Pons (tissue), 1 donor: ENCODE measurements at places on chromosomes 5 and 9.

GRCh38 chr5:111271885-111272284 is 47.7 kb downstream of the CAMK4 start:
- no peak for DNase-seq

GRCh38 chr5:137923856-137924255 is 34.6 kb downstream of the PKD2L2 start:
- peak; percentile 79 for DNase-seq

GRCh38 chr9:109475526-109475925 is 22.6 kb downstream of the PTPN3 start:
- DNase-seq: no peak

DNA sequence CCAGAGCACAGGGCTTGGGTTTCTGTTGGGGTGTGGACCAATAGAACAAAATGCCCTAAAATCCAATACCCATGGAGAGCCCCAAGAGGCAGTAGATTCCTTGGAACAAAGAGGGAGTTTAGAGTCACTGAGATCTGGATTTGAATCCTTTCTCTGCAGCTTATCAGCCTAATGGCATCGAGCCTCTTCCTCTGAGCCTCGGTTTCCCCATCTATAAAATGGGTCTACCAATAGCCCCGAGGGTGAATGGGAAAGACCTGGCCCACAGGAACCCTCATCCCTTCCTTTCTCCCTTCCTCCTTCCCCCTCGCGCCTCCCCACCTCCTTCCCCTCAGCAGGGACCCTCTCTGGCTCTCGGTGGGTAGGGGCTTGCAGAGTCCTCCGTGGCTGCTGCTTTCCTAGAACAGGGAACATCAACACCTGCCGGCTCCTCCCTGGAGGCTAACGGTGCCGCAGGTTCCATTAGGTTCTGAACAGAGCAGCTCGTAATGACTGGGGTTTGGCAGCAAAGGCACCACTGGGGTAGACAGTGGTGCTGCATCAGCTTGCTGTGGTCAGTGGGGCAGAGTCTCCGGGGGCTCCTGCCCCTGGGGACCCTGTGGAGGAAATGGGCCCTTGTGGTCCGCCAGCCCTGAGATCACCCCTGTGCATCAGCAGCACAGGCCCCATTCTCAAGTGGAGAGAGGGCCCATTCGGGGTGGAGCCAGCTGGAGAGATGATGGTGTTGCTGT is 40.3 kb downstream of the NEK6 start:
- no peak for DNase-seq

DNA sequence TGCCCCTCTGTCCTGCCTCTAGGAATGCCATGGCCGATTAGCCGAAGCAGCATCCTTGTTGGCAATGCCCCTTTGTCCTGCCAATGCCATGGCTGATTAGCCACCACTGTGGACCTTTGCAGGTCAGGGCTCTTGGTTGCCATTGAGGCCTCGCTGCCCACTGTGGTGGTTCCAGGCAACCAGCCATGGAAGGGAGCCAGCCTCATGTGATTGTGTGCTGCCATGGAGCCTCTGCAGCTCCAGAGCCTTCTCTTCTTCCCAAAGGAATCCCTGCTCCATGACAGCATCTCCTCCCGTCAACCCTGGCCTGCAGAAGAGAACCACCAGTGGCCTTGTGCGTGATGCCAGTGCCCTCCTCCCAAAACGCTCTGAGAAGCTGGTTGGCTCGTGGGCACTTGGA is 187.0 kb downstream of the CACNA1B start:
- no peak for DNase-seq

DNA sequence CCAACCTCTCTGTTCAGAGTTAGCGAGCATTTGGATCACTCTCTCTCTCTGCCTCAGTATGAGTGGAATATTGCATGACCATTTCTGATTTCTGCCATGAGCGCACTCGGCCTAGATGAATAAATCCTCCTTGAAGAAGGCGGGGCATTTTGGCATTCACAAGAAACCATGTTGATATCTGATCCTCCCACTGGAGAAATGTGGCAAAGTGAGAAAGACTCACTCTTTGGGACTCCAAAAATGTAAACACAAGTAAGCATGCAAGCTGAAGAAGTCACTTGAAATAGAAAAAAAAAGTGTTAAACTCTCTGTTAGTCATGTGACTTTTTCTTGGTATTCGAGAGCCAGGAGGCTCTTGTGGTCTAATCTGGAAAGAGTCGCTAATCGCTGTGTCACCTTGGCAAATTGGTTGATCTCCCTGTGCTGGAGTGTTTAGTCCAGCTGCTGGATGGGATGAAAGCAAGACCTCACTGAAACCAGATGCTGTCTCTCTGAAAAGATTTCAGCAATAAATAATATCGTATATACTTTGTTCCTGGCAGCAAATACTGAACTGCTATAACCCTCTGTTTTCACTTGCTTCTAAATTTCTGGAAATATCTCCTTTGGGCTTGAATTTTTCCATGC is 95.5 kb downstream of the GHR start:
- no peak for DNase-seq

- DNase-seq: no peak
Measured at GRCh38 chr9:114030364-114030763, 47.7 kb downstream of the AMBP start.

- DNase-seq: no peak
Measured at GRCh38 chr5:1091632-1092031, 20.2 kb downstream of the SLC12A7 start.

GRCh38 chr9:4197548-4197947 is 102.3 kb downstream of the GLIS3 start:
- DNase-seq: peak; percentile 51

GRCh38 chr9:28120626-28121025 is 547.3 kb upstream of the C9orf72 start:
- DNase-seq: no peak

DNA sequence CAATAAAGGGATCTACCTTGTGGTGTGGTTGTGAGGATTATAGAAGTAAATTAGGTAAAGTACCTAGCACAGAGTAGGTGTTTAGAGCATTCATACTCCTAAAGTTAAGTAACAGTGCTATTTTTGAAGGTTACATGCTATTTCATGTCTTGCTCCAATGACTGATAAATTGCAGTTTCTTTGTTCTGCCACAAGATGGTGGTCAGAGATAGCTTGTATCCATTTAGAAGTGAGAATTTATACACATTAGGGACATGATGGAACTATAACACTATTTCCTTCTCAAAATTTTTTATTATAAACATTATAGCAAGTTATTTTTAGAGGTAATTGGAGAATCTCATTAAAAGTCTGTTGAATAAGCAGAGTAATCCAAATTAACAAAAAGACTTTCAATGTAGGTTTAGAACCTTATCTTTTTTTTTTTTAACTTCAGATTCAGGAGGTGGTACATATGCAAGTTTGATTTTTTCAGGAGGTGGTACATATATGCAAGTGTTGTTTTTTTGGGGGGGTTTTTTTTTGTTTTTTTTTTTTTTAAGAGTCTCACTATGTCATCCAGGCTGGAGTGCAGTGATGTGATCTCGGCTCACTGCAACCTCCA is 17.1 kb downstream of the MTREX start:
- DNase-seq: peak; percentile 74

- DNase-seq: no peak
Measured at GRCh38 chr9:22829236-22829635, 382.6 kb downstream of the DMRTA1 start.

- DNase-seq: no peak
Measured at GRCh38 chr9:127177665-127178265, 55.3 kb upstream of the ANGPTL2 start.

- no peak for DNase-seq
Measured at GRCh38 chr5:74166064-74166463, 474.5 kb downstream of the ENC1 start.

GRCh38 chr5:87605663-87606062 is 192.9 kb upstream of the CCNH start:
- DNase-seq: no peak

DNA sequence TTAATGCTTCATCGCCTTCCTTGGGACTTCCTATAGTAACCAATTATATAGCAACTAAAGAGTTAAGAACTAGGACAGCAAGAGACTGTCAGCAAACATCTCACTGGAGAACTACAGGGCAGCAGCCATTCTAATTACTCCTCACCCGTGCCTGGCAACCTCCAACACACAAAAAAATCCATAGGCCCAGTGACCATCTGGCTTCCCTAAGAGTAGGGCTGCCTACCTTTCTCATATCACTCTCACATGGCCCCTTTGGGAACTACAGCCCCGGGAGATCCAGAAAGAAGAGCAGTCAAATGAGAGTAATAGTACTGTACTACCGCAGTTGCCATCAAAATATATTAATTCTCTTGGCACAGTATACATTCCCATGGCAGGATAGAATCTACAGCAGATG is 5.7 kb downstream of the DCAF10 start:
- no peak for DNase-seq

GRCh38 chr9:80417211-80417773 is 845.5 kb downstream of the TLE4 start:
- DNase-seq: no peak

DNA sequence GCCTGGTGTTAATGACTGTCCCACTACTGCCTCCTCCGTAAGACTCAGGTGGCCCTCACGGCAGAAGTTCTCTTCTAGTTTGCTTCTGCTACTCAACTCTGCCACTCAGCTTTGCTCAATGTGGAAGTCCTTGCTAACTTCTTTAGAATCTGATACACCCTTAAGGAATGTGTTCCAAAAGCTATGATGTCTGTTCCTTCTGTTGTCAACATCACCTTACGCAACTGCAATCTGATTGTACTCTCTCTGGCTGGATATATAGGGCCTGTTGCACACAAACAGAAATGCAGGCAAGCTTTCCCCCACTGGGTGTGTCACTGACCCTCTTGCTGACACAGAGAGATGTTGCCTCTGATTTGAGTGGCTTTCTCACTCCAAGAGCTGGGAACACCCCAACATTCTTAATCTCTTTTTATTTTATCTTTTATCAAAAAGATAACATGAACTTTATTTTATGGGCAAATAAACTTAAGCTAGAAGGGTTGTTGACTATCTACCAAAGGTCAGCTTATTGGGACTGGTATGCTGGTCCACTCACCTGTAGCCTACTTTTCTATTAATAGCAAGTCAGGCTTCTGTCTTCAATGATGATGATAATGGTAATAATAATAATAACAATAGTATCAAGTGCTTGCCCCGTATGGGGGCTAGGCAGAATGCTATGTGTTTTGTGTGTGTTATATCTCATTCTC is 25.2 kb downstream of the TMEM252 start:
- no peak for DNase-seq

DNA sequence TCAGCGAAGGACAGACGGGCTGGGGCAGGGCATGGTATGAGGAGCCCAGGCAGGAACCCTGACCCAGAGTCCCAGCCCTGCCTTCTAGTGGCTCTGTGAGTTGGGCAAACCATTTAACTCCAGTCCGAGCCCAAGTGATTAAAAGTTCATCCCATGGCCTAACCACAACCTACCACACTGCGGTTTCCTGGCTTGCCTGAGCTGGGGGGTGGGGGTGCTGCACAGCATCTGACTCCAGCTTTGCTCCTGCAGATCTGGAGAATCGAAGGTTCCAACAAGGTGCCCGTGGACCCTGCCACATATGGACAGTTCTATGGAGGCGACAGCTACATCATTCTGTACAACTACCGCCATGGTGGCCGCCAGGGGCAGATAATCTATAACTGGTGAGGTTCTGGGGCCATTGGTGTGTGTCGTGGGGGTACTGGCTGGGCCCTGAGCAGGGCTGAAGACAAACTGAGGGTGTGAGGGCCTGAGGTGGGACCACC is 49.0 kb downstream of the STOM start:
- no peak for DNase-seq

- DNase-seq: no peak
Measured at GRCh38 chr9:130327070-130327780, 61.7 kb downstream of the HMCN2 start.

DNA sequence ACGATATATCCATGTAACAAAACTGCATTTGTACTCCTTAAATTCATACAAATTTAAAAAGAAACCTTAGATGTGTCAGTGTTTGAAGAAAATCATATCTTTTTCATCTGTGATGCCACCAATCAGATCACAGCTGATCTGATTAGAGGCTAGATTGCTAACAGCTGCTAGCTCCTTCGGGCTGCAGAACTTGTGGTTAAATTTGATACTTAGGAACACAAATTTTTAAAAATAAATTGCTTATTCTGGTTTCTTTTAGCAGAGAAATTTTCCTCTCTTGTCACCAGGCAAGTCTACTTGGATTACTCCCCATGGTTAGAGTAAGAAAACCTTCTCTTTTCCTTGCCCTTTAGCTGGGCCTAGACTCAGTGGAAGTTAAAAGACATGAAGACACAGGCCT is 94.6 kb upstream of the RANBP6 start:
- no peak for DNase-seq

DNA sequence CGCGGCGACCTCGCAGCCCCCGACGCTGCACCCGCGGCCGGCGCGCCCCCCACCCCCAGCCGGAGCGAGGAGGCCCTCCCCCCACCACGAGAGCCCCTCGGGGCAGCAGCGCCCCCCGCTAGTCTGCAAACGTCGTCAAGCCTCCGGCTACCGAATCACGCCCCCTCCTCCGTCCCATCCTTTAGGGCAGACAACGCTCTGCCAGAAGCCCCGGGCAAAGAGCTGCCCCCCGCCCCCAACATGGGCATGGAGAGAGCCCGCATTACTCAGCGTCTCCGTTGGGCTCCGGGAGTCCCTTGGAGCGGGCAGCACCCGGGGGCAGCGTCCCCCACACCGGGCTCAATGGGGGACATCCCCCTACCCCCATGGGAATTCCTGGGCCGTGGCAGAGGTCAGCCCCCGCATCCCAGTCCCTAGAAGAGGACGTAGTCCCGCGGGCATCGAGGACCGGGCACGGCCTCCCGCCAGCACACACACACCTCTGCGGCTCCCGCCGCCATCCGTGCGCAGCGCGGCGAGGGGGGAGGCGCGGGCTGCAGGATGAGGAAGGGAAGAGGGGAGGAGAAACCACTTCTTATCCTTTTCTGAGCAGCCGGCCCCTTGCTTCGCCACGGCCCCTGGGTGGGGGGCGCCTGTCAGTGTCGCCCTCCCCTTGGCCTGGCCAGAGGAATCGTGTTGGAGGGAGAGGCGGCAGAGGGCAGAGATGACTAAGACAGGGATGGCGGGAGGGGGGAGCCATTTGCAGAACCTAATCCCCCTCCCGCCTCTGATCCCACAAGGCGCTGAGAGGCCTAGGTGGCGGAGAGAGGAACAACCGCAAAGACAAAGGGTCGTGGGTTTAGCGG is 750 bp downstream of the DNM1 start:
- no peak for DNase-seq

- DNase-seq: peak; percentile 40
Measured at GRCh38 chr9:79357616-79358015, 214.1 kb upstream of the TLE4 start.

DNA sequence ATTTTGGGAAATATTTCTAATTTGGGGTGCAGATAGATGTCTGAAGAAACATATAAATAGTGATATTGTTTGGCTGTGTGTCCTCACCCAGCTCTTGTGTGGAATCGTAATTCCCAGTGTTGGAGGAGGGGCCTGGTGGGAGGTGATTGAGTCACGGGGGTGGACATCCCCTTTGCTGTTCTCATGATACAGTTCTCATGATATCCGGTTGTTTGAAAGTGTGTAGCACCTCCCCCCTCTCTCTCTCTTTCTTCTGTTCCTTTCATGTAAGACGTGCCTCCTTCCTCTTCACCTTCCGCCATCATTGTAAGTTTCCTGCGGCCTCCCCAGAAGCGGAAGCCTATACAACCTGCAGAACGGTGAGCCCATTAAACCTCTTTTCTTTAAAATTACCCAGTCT is 11.4 kb upstream of the ADAMTS16 start:
- no peak for DNase-seq
